ENCODE measurements at places on chromosomes 16 and 17. TPM values are rescaled to one million over a fixed set of nuclear protein-coding genes. Genes with fewer than 3 reads are reported as not detected.

DNA sequence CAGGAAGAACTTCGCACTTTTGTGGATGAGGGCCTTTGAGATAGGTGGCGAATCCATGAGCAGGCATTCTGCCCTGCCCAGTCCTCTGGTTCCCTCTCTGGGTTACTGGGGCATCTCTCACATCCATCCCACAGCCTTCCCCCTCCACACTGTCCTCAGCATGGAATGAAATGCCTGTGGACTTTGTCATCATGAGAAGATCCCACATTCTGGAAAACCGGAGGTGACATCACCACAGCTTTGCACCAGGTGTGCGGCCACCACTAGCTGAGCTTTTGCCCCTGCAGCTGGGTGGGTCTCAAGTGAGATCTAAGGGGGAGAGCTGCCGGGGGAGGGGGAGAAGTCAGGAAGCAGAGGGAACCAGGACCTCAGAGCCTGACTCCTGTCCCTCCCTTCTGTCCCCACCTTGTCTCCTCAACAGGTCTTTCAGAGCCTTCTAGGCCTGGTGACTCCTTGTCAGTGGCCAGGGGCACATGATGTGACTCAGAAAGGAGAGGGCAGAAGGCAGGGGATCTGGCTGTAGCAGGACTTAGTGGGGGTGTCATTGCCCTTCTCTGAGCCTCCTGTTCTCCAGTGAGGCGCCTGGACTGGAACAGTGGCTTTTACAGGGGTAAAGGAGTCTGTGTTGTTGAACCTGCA is 40.0 kb upstream of the DLX4 start:
- no peaks in the 10 kb centered on the region for H3K4me1 ChIP-seq
- H3K4me3 ChIP-seq: no peak overlapping the region
- no peaks in the 10 kb centered on the region for H3K36me3 ChIP-seq
- H3K27me3 ChIP-seq: peaks cover 47% of the 10 kb centered on the region
- H3K27ac ChIP-seq: no peak overlapping the region

DNA sequence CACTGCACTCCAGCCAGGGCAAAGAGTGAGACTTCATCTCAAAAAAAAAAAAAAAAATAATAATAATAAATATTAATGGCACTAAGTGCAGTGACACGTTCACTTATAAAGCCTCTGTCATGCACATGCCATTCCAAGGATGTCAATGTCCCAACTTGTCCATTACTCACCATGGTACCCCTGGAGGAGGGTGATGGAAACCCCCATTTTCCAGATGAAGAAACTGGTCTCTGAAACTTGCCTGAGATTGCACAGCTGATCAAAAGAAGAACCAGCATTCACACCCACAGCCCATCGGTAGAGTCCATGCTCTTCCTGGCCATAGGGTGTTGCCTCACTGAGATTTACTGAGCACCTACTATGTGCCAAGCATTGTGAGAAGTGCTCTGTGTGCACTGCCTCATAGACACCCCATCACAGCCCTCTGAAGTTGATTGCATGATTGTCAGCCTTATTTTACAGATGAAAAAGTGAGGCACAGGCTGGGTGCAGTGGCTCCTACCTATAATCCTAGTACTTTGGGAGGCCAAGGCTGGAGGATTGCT is 123.7 kb downstream of the ABCC1 start:
- no peak overlapping the region for H3K27ac ChIP-seq
- no peaks in the 10 kb centered on the region for H3K27me3 ChIP-seq
- peaks cover 44% of the 10 kb centered on the region for H3K4me1 ChIP-seq
- no peak for DNase-seq

SYT17 gene
- 0.46 TPM for total RNA-seq

DNA sequence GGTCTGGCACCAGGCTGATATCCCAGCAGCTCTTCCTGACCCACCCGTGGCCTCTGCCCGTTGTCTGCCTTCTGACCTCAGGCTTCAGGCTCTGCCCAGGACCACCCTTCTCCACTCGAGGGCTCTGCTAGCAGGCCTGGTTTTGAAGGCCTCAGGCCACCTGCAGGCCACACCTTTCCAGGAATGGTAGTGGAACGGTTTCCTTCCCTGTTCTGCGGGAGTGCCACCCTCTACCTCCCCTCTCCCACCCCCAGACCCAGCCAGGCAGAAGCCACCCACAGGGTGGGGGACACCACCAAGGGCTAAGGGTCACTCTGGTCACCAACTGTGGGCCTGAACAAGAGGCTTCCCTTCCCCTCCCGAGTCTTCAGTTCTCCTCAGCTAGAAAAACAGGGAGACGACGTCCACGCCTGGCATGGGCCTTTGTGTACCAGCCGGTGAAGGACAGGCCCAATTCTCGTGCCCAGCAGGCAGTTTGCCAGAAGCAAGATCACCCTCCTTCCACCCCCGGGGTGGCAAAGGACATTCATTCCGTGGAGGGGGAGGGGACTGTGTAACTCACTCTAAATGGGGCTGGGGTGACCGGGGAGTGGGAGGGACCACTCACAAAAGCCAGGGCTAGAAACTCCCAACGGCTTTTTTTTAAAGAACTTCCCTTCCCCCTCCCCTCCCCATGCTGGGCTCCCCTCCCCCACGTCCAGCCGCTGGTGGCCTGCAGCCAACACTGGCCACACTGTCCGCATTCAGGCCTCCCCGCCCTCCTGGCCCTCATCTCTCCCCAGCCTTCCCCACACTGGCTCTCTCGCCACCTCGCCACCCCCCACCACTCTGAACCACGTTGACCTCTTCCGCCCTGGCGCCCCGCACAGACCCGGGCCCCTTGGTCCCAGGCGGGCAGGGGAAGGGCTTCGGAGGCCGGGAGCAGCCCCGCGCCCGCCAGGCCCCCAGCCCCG is 7.7 kb downstream of the CBX4 start:
- H3K4me3 ChIP-seq: peak overlapping the region; percentile 25
- no peak overlapping the region for H3K27ac ChIP-seq
- DNase-seq: no peak
- peaks cover 7% of the 10 kb centered on the region for H3K36me3 ChIP-seq
- peaks cover 32% of the 10 kb centered on the region for H3K4me1 ChIP-seq
- no peaks in the 10 kb centered on the region for H3K27me3 ChIP-seq

DNA sequence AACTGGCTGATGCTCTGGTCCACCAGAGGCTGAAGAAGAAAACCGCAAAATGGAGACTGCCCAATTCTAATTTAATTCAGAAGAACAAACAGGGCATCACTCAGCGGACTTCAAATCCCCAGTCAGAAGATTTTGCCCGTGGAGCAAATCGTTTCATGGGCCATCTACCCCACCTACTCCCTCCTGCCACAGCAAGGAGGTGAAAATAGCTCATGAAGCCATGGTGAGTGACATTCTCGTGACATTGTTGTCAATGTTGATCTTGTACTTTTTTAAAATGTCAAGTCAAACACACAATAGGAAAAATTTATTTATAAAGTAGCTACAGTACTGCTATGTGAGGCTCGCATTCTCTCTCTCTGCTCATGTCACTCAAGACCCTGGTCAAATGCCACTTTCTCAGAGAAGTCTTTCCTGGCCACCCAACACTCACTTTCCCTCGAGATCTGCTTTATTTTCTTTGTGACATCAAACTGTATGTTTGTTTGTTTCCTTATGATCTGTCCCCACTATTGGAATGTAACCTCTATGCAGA is 31.3 kb upstream of the SOX9 start:
- DNase-seq: no peak
- peak overlapping the region; percentile 71 for H3K27ac ChIP-seq
- H3K4me3 ChIP-seq: no peak overlapping the region

PLEKHH3 gene
- 41.5 TPM for total RNA-seq

DNA sequence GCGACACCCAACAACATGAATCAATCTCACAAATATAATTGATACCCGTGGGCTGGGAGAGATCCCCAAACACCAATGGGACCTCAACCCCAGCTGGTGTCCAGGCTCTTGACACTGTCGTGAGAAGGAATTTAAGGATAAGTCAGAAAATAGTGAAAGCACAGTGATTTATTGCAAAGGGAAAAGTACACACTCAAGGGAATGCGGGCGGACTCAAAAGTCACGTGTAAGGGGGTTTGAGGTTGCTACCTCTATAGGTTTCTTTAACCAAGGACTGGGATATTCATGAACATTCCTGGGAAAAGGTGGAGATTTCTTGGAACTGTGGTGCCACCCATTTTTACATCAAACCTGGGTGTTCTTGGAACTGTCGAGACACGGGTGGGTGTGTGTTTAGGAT is 6.3 kb upstream of the ZDHHC7 start:
- no peak for DNase-seq
- H3K36me3 ChIP-seq: peaks cover 2% of the 10 kb centered on the region
- no peak overlapping the region for H3K27ac ChIP-seq
- H3K4me3 ChIP-seq: no peak overlapping the region
- H3K27me3 ChIP-seq: peaks cover 7% of the 10 kb centered on the region

SRR gene
- 16.5 TPM for total RNA-seq

TEKT1 gene
- not detected for total RNA-seq

CDRT4 gene
- total RNA-seq: 6.2 TPM

ZNF624 gene
- total RNA-seq: 7.3 TPM

DNA sequence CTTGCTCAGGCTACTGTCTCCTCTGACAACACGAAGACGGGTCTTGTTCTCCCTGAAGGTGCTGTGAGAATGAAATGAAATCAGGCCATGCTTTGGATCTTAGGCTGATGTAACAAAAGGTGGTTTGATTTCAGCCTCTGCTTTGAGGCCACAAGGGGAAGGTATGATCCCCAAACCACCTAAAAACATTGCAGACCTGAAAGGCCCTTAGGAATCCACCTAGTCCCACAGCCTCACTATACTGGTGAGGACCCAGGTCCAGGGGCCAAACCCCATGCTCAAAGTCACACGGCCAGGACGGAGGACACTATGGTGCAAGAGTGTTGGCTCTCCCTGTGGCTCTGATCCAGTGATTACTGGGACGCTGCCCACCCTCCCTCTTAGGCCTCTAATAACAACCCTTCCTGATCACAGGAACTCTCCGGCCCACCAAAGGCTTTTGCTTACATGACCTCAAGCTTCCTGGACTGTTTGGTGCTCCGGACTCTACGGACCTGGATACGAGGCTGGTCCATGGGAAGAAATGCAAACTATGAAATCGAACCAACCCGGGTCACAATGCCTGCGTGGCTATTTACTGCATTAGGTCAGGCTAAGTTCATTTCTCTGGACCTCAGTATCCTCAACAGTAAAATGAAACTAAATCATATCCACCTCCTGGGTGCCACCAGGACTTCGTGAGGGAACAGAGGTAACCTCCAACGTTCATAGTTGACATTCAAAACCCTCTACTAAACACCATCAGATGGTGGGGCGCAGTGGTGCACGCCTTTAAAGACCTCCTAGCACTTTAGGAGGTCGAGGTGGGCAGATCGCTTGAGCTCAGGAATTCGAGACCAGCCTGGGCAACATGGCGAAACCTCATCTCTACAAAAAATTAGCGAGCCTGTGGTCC is 1.5 kb downstream of the TRIM25 start:
- peaks cover 4% of the 10 kb centered on the region for H3K36me3 ChIP-seq
- peak overlapping the region; percentile 90 for H3K4me3 ChIP-seq
- H3K4me1 ChIP-seq: peaks cover 41% of the 10 kb centered on the region
- DNase-seq: no peak
- H3K27ac ChIP-seq: no peak overlapping the region

DNA sequence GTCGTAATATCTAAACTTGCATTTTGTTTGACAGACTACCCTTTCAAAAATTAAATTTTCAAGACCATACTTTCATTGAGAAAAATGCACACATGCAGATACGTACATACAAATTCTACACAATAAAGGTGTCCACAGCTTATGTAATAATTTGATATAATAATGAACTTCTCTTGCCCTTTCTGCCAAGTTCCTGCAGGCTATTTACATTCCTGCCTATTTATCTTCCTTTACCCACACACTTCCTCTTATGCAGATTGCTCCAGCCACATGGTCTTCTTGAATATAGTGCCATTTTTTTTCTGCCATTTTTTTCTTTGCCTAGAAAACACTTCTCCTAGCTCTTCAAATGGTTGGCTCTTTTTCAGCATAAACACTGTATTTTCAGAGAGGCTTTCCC is 826.9 kb upstream of the CDH8 start:
- H3K27me3 ChIP-seq: no peaks in the 10 kb centered on the region
- no peak overlapping the region for H3K4me3 ChIP-seq
- no peaks in the 10 kb centered on the region for H3K4me1 ChIP-seq
- H3K27ac ChIP-seq: no peak overlapping the region
- no peaks in the 10 kb centered on the region for H3K36me3 ChIP-seq
- no peak for DNase-seq

- H3K4me1 ChIP-seq: no peaks in the 10 kb centered on the region
These were observed 18.7 kb upstream of the MEIOB start for GRCh38 chr16:1890708-1891050.

DNA sequence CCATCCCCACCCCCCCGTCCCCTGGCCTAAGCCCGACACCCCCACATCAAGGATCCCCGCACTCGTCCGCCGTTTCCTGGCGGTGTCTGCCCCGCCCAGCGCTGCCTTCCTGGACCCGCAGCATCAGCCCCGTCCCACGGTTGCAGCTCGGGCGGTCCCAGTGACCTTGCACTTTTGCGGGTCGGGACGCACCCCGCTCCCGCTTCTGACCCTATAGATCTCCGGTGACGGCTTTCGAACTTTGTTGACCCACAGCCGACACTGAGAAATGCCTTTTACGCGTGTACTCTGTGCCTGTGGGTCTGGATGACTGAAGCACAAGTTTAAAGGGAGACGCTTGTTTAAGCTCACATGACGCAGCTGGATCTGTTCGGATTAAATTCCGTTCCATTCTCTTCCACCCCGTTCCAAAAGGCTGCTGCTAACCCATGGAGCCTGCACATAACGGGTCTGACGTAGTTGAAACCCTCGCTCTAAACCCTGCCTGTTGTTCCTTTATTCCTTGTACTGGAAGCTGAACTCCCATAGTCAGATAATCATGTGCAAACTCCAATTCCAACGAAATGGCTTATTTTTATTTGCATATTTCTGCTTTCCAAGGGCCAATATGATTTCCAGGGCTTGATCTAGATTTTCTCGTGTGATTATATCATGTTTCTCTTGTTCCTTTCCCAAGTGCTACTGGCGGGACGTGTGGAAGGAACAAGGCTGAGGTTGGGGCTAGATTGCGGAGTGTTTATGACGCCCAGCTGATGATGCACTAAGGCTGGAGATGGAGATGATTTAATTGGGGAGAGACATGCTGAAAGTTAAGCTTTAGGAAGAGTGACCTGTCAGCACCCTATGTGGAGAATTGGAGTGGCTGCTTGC is 834 bp downstream of the FLYWCH1 start:
- H3K4me1 ChIP-seq: peaks cover 41% of the 10 kb centered on the region
- peaks cover 2% of the 10 kb centered on the region for H3K36me3 ChIP-seq
- peak overlapping the region; percentile 95 for H3K27ac ChIP-seq
- H3K27me3 ChIP-seq: no peaks in the 10 kb centered on the region
- peak overlapping the region; percentile 87 for H3K4me3 ChIP-seq

TEDC2 gene
- total RNA-seq: 3.9 TPM

- DNase-seq: no peak
- no peak overlapping the region for H3K27ac ChIP-seq
- H3K27me3 ChIP-seq: peaks cover 4% of the 10 kb centered on the region
- peaks cover 3% of the 10 kb centered on the region for H3K4me1 ChIP-seq
- no peak overlapping the region for H3K4me3 ChIP-seq
These were observed 17.5 kb upstream of the SCNN1B start for GRCh38 chr16:23284584-23284983.

GRCh38 chr16:1420111-1420539 is 422 bp downstream of the UQCC4 start:
- no peaks in the 10 kb centered on the region for H3K36me3 ChIP-seq
- no peak for DNase-seq
- peaks cover 31% of the 10 kb centered on the region for H3K4me1 ChIP-seq
- H3K4me3 ChIP-seq: peak overlapping the region; percentile 91
